ENCODE measurements at places on chromosomes 11 and 22. TPM values are rescaled to one million over a fixed set of nuclear protein-coding genes. Genes with fewer than 3 reads are reported as not detected.

GRCh38 chr11:131423688-131424087, 53.3 kb downstream of the NTM start:
- peaks cover 44% of the 10 kb centered on the region for H3K4me1 ChIP-seq
- H3K36me3 ChIP-seq, result no peaks in the 10 kb centered on the region
- no peaks in the 10 kb centered on the region for H3K27me3 ChIP-seq
- DNase-seq, result peak; percentile 42

DNA sequence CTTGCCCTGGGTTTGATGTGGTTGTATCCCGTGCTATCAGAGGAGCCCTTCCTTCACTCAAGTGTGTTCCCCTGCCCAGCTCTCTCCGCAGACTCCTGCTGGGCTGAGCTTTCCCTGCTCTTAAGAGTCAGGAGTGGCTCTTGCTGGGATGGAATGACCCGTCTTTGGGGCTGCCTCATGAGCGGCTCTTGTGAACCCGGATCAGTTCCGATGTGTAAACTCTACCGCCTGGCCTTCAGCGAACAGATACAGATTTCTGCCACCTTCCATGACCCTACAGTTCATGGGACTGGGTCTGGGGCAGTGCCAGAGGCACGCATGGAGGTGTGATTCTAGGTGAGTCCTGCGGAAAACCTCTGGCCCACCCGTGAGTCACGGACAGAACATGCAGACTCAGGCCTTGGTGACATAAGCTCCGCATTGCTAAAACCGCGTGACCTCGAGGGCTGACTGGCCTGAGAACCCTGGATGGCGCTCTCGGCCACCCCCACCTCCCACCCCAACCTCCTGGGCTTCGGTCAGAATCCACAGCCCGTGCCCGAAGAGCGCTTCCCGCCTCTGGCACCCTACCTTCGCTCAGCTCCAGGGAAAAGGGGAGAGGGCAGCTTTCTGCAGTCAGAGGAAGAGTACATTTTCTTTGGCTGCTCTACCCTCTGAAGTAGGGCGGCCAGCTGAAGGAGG, 1.3 kb upstream of the ZBTB16 start:
- DNase-seq, result no peak
- no peak overlapping the region for H3K4me3 ChIP-seq
- H3K36me3 ChIP-seq, result no peaks in the 10 kb centered on the region
- no peaks in the 10 kb centered on the region for H3K4me1 ChIP-seq
- no peak overlapping the region for H3K27ac ChIP-seq

APBB1 gene
- total RNA-seq, result not detected

DNA sequence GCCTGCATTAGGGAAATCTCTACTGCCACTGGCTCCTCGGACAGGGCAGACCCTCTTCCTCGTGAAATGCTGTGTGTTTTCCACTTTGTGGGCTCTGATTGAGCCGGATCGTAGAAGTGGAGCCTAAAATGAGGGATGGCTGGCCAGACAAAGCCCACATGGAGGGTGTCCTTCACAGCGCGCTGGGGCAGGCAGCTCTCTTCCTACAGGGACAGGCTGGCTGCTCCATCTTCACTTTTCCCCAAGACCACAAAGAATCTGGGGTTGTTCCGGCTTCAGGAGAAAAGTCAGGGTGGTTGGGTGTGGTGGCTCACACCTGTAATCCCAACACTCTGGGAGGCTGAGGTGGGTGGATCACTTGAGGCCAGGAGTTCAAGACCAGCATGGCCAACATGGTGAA, 94.9 kb downstream of the MORC2 start:
- no peak for DNase-seq
- H3K27me3 ChIP-seq, result no peaks in the 10 kb centered on the region
- no peak overlapping the region for H3K27ac ChIP-seq
